ENCODE measurements at places on chromosomes 16 and 17.

- DNase-seq, result no peak
Measured at GRCh38 chr17:72764632-72765041, 327.9 kb downstream of the SLC39A11 start.

DNA sequence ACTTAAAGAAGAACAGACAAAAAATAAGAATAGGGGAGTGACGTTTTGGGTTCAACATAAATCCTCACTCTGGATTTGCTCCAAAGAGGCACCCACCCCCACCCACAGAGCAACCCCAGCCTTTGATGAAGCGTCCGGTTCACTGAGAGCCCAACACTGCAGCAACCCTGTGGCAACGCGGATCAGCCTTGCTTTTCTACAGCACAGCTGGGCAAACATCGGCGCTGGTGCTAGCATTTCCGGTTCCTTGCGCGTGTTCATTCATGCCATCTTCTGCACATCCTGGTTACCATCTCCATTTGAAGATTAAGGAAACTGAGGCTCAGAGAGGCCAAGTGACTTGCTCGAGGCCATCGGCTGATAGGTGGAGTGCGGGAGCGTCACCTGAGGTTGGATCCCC is 8.7 kb upstream of the GINS2 start:
- DNase-seq, result no peak

DNA sequence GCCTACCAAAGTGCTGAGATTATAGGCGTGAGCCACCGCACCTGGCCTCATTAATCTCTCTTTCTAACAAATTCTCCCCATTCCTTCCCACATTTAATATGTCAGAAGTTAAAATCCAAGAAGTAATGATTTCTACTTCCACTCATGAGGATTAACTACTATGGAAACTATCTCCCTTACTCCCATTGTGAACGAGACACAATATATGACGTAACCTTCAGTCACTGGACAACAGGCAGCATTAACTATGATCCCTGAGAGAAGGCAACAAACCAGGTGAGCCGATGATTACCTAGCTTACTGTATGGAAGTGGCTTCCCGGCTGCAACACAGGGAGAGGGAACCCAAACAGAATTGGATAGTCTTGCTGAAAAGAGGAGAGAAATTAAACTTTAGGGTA is 20.0 kb downstream of the GLG1 start:
- no peak for DNase-seq

- no peak for DNase-seq
Measured at GRCh38 chr16:2288726-2289125, 20.8 kb upstream of the RNPS1 start.

DNA sequence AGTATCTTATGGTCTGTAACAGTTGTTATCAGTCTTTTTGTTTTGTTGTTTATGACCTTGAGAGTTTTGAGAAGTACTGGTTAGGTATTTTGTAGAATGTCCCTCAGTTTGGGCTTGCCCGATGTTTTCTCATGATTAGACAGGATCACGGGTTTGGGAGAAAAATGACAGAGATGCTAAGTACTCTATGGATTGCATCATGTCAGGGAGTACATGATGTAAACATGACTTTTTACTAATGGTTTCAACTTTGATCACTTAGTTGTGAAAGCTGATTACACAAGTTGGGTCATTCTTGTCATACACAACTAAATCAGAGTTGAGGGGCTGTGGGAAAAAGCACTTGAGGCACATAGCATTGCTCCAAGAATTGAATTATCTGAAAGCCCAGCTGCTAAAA is 94.7 kb upstream of the SIAH1 start:
- DNase-seq, result no peak

- DNase-seq, result no peak
Measured at GRCh38 chr17:83196366-83196765, 117.0 kb downstream of the METRNL start.

DNA sequence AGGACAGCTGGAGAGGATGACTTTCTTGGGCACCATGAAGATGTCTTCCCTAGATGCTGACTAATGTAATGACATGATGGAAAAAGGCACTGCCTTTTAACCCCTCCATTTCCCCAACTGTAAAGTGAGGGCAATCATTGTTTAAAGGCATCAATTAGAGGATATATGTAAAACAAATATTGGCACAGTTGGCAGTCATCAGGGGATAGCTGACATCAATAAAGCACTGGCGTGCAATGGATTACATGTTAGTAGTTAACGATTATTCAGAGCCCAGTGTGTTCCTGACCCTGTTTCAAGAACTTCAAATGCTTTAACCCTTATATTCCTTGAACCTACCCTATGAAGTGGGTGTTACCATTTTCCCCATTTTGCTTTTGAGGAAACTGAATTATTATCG is 100.7 kb downstream of the TMEM114 start:
- DNase-seq, result no peak

- DNase-seq, result peak; percentile 79
Measured at GRCh38 chr17:76868176-76868668, at the start of gene MGAT5B. MGAT5B (plus strand) TSS chr17:76868404; CDS start chr17:76869030, 626 bp downstream.

DNA sequence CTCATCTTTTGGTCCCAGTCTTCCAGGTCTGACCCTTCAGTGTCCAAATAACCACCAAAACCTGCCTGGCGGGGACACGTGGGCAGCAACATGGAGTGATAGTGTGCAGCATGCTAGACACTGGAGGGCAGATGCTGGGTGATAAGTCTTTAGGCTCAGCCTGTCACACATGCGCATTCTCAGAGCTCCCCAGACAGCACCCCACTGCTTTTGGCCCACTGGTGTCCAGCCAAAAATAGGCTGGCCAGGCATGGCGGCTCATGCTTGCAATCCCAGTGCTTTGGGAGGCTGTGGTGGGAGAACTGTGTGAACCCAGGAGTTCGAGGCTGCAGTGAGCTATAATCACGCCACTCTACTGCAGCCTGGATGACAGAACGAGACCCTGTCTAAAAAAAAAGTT is 12.3 kb downstream of the GINS2 start:
- DNase-seq, result no peak

DNA sequence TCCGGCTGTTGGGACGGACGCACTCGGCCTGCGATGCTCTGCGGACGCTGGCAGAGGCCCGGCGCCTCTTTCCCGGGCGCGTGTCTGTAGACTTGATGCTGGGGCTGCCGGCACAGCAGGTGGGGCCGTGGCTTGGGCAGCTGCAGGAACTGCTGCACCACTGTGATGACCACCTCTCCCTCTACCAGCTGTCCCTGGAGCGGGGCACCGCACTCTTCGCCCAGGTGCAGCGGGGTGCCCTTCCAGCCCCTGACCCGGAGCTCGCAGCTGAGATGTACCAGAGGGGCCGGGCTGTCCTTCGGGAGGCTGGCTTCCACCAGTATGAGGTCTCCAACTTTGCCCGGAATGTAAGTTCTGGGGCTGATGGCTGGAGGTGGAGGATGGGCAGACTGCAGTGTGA is 3.5 kb downstream of the RSAD1 start:
- no peak for DNase-seq

DNA sequence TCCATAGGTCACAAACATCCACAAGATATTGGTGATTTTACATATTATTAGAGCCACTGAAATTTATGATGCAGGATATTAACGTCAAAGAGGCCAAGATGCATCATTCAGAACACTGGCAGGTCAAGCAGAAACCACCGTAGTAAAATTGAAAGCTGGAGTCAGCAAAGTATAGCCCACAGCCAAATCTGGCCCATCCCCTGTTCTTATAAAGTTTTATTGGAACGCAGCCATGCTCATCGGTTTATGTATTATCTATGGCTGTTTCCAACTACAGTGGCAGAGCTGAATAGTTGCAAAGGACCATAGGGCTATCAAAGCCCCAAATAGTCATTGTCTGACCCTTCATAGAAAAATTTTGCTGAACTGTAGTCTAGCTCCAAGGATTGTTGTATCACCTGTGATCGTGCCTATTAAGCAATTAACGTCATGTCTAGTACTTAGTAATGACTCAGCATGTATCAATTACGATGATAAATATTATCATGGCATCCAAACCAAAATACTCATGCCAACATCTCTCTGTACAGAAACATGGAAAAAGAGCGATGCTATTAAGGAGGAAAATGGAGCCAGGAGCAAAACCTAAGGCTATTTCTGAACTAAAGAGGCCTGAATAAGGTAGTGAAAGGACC is 165.6 kb downstream of the IRX3 start:
- no peak for DNase-seq

- no peak for DNase-seq
Measured at GRCh38 chr17:82966415-82966814, 113.0 kb upstream of the METRNL start.

- DNase-seq, result no peak
Measured at GRCh38 chr17:72733619-72734282, 358.7 kb downstream of the SLC39A11 start.

DNA sequence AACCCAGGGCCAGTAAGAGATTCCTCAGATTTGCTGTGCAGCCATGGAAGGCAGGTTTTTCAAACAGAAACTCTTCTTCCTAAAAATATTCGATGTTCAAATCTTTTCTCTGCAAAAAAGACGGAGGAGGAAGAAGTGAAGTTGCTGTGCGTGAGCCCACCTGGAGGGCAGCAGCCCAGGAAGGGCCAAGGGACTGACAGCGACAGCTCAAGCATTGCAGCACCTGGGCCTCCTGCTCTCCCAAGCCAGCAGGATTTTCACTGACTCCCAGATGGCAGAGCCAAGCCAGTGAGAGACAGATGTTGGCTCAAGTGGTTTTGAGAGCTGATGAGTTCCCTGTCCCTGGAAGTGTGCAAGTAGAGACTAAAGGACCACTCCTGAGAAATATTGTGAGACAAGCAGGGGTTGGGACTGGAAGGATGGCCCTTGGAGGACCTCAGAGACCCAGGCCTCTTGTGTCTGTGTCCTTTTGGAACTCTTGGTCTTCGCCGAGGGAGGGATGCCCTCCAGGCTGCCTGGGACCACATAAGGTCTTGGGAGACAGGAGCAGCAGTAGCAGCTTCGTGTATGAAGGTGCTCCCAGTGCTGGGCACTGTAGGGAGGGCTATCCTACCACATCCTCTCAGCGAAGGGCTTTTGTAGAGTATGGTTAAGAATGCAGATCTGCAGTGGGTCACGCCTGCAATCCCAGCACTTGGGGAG is 29.3 kb upstream of the TNFRSF13B start:
- no peak for DNase-seq

GRCh38 chr16:69133373-69133954 is 1.0 kb downstream of the UTP4 start:
- no peak for DNase-seq

- no peak for DNase-seq
Measured at GRCh38 chr17:78118801-78119241, 9.7 kb downstream of the TMC6 start.

GRCh38 chr17:47665655-47666054 is 15.9 kb downstream of the KPNB1 start:
- DNase-seq, result no peak

All from left kidney (tissue), 8 donors.